Heart left ventricle (tissue), 16 donors: ENCODE measurements at places on chromosomes 3 and 15. TPM values are rescaled to one million over a fixed set of nuclear protein-coding genes. Genes with fewer than 3 reads are reported as not detected.

- no peak for DNase-seq
These were observed 4.2 kb downstream of the SORD start for GRCh38 chr15:45027220-45027619.

DNA sequence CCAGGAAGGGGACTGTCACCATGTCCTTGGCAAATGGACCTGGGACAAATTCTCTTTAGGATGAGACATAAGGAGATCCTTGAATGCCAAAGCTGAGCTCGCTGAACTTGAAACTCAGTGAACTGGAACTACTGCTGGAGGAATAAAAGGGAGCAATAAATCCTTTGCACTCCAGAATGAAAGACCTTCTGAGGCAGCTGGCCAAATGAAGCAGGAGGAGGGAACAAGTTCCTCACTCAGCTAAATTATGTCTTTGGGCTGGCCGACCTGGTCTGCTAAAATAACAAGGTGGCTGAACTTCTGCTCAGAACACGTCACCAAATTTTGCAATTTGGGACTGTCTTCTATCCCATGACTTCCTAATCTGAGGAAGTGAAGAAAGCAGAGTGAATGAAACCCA lies 314.7 kb downstream of the LPP start:
- peak; percentile 43 for DNase-seq

DNA sequence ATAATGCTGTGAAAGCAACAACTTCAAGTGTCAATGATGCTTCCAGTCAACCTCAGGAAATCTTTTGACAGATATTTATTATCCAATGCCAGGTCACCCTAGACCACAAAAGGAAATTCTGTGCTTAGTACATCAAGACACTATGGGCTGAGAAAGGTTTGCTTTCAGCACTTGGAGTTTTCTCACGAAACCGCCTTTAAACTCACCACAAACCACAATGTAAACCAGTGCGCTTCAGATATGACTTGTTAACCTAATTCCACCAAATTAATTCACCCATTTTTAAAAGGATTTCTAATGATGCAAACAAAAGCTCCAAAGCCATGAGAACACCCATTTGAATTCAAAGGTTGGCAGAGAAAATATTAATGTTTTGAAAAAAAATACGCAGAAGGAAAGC lies 292.9 kb upstream of the NR2F2 start:
- DNase-seq = no peak

- DNase-seq = peak; percentile 66
These were observed 157.3 kb upstream of the BHLHE40 start for GRCh38 chr3:4821975-4822374.

GRCh38 chr15:62337934-62338333 lies 172.8 kb upstream of the C2CD4B start:
- DNase-seq = no peak

GRCh38 chr15:89963301-89964231 lies 37.6 kb upstream of the ZNF710 start:
- DNase-seq = peak; percentile 22

DNA sequence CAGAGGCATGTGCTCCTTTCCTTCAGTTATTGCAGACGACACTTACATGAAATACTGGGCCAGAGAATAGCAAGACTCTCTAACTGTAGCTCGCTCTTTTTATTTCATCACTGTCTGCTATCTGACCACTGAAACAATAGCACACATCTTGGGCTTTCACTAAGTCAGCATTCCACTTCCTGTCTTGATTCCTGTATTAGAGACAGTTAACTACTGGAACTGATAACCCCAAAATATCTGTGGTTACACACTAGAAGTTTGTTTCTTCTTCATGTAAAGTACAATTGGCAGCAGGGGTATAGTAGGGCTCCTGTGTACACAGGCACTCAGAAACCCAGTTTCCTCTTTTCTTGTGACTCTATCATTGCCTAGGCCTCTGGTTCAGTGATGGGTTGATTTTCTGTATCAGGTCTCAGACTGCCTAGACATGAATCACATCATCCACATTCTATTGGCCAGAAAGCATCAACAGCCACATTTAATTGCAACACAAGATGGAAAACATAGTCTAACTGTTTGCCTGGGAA lies 230.2 kb upstream of the CD96 start:
- DNase-seq = no peak

The ISG20 gene
- 3.8 TPM for total RNA-seq

DNA sequence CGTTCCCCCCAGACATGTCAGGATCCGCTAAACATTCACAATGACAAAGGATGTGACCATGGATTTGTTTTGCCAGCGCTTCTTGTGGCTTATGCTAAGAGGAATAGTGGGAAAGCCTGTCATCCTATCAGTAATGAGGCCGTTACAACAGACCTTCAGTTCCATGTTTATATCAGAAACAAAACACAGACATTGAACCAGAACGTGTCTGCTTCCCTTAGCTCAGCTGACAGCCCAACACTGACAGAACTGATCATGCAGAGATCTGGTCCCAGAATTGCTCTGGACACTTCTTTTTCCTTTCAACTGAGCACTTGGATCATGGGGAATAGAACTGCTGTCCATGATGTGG lies 58.3 kb upstream of the MYZAP start:
- DNase-seq = no peak

The ARGFX gene
- total RNA-seq = not detected

The SOX2 gene
- not detected for total RNA-seq

The MELTF gene
- 10.1 TPM for total RNA-seq

The TXNRD3 gene
- 6.0 TPM for total RNA-seq

GRCh38 chr3:31461426-31461825 lies 71.3 kb upstream of the STT3B start:
- no peak for DNase-seq

The TMEM40 gene
- not detected for total RNA-seq

- no peak for DNase-seq
These were observed 95.7 kb downstream of the PLXNA1 start for GRCh38 chr3:127078626-127079025.

GRCh38 chr3:126964261-126964660 lies 18.7 kb upstream of the PLXNA1 start:
- DNase-seq = no peak

The AADACL2 gene
- total RNA-seq = not detected

The SCAANT1 gene
- not detected for total RNA-seq

GRCh38 chr15:78988361-78988911 lies 43.6 kb upstream of the CTSH start:
- DNase-seq = peak; percentile 78

DNA sequence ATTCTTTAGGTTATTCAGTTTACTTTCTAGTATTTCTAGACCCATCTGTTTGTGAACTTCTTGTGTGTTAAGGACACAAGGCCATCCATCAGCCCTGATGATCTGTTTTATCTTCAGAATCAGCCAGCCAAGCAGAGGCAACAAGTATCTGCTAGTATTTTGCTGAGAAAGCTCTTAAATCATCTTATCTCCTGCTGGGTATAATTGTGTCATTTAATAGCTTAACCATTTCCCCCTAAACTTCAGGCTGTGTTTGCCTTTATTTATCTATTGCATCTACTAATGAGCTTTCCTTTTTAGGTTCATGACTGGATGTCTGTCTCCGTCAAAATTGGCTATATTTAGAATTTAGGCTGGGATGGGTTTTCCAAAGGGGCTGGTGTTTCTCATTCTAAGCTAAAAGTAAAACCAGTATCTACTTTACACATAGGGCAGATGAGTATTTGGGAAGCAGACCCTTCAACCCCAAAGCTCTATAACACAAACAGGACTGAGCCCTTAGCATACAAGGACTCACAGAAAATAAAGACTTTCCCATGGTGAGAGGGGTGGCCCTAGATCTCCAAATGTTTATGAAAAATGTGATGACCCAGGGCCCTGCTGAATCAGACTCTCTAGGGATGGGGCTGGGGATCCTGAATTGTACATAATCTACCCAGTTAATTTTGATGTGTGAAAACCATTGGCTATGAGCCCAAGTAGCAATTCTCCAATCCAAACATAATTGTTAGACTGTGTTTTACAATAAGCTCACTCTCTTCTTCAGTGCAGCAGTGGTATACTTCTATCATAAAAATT lies 65.3 kb upstream of the PSMD6 start:
- no peak for DNase-seq

DNA sequence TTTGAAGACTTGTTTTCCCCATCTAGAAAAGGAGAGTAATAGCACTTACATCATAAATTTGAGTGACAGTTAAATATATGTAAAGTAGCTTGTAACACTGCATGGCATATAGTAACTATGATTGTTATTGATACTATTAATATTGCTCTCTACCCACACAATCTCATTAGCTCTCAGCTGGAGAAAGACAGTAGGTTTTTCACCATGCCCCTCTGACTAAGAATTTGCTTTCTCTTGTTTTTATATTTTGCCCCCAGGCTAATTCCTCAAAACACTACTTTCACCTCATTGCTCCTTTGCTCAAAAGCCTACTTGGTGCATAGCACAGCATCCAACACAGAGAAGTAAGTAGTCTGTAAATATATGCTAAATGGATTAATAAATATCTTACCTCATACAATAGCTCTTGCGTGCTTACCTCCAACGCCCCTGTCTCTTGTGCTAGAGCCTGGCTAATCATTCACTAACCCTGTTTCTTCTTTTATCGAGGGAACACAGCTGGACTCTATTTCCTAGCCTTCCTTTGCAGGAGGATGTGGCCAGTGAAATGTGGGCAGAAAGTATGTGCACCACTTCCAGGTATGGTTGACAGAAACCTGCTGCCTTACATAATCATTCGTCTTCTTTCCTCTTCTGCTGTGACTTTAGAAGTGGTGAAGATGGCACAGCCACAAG lies 190.0 kb downstream of the PLCH1 start:
- no peak for DNase-seq

DNA sequence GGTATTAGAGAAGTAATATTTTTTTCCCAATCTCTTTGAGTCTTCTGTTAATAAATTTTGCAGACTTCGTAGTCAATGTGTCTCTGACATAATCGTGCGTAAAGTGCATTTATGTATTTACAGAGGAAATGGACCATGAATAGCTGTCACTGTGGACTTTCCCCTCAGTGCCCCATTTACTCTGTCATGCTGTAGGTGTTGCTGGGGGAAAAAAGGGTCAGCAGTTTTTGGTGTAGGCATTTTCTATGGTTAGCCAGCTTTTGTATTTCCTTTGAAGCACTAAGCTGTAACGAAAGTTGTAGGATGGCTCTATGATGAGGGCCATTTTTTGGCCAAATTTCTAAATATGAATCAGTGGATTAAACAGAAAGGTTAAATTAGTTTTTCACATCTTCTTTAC lies 598.4 kb downstream of the FGF12 start:
- DNase-seq = no peak

- DNase-seq = no peak
These were observed 192.3 kb downstream of the IGSF11 start for GRCh38 chr3:118842147-118842863.

GRCh38 chr3:41277790-41278465 lies 78.6 kb downstream of the CTNNB1 start:
- DNase-seq = no peak

DNA sequence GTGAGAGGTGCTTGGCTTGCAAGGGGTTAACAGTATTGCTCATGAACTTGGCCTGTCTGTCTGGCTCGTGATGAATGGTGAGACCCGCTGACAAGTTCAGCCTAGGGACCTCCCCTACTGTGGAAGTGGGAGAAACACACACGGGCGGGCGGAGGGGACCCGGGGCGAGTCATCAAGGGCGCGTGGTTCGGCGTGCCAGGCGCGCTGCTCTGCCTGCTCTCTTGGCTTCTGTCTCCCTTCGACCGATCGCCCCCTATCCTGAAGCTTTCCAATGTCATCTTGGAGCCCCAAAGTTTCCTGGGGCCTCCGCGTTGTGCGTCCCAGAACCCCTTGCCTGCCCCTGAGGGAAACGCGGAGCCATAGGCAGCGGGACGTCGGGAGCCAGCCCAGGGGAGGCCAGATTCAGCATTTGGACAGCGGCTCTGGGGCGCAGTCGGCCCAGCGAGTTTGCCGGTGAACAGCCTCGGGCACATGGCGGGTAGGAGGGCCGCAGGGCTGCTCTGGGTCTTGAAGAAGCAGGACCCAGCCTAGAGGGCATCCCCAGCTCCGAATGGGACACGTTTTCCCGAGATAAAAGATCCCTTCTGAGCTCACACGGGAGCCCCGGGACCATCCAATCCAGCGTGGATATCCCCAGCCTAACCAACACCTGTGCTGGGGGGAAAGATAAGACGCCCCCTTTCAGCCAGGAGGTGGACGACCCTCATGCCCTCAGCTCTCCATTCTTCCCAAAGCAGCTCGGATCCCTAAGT lies 27.0 kb upstream of the POLG start:
- peak; percentile 59 for DNase-seq

GRCh38 chr15:89131731-89132130 lies 43.5 kb downstream of the ABHD2 start:
- no peak for DNase-seq

The FAM227B gene
- 18.8 TPM for total RNA-seq

DNA sequence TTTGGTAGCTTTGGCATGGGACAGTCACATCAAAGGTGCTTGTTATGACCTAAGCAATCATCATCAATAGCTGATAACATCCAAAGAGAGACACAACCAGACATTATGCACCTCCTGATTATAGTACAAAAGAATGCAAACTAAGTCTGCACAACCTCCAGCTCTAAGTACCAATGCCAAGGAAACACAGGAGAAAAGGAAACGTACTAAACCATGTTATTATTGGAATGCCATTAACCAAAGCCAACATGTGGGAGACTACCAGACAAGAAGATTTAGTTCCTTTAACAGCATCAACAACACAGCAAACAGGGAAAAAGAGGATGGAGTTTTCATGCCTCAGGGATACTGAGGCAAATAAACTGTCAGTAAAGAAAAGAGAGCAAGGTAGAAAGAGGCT lies 61.4 kb downstream of the CD47 start:
- DNase-seq = no peak

GRCh38 chr3:66299891-66300290 lies 79.1 kb downstream of the SLC25A26 start:
- no peak for DNase-seq

DNA sequence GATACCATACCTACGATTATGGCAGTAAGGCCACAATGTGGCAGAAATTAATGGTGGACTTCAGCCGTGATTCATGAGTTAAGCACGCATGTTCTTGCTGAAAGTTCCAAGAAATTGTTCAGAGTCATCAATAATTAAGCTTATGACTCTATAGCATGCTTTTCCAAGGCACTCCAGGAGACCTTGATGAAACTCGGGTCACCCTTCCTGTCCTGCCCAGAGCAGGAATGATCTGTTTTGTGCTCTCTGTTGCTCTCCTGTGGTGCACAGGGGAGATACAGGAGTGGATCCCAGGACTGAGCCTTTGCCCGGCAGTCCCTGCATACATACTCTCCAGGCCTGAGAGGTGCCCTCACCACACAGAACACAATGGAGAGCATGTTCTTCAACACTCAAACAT lies 141.6 kb upstream of the SLC2A2 start:
- no peak for DNase-seq

GRCh38 chr3:66456711-66457173 lies 44.1 kb downstream of the LRIG1 start:
- peak; percentile 74 for DNase-seq

- DNase-seq = no peak
These were observed 68.2 kb downstream of the HMCES start for GRCh38 chr3:129346695-129347457.

The GLDN gene
- total RNA-seq = 11.6 TPM

The SPESP1 gene
- 9.6 TPM for total RNA-seq

- no peak for DNase-seq
These were observed 207.4 kb upstream of the IGF1R start for GRCh38 chr15:98440917-98441316.

- DNase-seq = no peak
These were observed 82.6 kb downstream of the PCCB start for GRCh38 chr3:136332776-136333175.
